ENCODE measurements at places on chromosomes 5 and 9.

DNA sequence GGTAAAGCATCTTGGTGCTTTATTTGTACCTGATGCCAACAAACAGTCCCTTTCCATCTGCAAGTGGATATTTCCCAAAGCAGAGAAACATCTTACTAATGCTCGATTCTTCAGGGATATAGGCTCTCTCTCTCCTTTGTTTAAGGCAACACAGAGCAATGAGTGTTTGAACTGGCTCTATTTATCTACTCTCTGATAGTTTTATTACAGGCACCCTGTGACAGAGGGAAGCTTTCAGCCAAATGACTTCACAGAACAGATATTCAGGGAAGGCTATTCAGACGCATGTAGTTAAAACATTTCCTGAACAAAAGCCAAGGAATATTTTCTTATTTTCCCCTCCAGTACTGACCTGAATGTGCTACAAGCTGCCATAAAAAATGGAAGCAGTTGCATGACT, 141.8 kb downstream of the YIPF5 start:
- DNase-seq, result no peak

GRCh38 chr5:96227957-96228356, 205.1 kb downstream of the PCSK1 start:
- no peak for DNase-seq

DNA sequence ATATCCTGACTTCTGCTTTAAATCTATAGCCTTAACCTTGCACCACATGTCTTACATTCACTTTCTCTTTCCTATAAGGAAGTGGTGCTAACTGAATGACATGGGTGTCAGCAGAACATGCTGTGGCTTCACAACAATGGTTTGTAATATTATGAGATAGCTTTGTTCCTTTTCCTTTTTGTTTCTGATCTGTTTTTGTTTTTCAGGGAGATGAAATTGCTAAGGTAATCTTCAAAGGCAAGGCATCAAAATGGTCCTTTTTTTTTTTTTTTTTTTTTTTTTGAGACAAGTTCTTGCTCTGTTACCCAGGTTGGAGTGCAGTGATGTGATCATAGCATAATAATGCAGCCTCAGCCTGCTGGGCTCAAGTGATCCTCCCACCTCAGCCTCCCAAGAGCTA, 53.6 kb upstream of the RANBP6 start:
- no peak for DNase-seq

DNA sequence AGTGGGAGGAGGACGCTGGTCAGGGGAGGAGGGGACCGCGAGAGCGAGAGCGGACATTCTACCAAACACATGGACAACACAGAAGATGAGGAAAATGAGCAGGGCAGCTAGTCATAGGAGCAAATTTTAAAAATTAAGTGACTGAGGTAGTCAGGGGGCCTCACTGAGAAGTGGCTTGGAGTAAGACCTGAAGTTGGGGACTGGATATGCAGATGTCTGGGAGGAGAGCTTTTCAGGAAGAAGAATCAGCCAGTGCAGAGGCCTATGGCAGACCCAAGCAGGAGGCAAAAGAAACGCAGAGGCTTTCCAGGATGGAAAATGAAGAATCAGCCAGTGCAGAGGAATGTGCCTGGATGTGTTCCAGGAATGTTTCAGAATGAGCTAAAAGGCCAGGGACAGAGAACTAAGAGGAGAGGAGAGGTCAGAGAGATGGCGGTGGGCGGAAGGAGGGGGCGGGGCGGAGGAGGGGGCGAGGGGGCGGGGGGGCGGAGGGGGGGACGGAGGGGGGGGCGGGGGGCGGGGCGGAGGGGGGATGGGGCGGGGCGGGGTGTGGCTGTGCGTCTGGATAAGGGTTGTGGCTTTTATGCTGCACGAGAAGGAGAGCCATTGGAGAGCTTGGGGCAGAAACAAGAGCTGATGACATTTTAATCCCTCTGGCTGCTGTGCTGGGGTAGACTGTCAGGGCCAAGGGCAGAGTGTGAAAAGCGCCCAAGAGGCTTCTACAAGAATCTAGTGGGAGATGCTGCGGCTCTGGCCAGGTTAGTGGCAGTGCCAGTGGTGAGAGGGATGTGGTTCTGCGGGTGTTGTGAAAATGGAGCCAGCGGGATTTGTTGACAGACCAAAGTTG, 129.6 kb downstream of the KCNIP1 start:
- DNase-seq, result no peak

DNA sequence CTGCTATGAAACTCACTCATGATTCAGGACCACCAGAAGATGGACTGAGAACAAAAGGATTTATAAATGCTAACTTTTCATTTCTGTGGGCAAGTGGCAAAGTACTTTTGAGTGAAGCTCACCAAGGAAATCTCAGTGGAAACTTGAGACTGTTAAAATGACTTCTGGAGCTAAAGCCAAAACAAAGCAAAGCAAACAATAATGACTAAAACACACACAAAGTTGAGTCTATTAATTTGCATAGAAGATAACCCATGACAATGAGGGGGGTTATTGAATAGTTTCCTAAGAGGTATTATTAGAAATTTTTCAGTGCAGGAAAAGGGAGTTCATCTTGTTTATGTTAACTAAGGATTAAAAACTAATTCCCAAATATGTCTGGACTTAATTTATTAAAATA, 612.8 kb upstream of the FAM174A start:
- no peak for DNase-seq

DNA sequence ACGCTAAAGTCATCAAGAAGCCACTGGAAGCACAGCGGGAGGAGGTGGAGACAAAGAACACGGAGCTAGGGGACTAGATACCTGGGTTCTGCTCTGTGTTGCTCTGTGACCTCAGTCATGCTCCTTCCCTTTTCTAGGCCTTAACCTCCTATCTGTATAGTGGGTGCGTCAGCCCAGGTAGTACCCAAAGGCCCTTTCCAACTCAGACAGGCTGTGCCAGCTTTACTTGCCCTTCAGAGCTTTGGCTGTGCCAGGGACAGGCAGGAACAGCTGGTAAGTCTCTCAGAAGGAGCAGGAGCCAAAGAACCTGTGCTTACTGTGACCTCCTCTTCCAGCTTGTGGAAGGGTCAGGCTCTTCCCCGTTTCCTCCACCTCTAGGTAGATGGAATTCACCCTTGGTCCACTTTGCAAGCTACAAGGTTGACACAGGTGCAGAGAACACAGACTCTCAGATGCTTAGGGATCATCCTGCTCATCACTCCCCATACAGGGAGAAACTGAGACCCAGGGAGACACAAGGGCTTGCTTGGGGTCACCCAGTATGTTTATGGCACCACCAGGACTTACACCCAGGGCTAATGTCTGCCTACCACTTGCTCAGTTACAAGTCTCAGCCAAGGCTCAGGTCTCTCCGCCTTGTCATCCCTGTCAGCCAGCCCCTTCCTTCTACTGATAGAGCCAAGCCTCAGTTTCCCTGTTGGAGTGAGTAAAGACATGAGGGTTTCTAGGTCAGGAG, 1.7 kb downstream of the CCDC69 start:
- DNase-seq, result no peak

DNA sequence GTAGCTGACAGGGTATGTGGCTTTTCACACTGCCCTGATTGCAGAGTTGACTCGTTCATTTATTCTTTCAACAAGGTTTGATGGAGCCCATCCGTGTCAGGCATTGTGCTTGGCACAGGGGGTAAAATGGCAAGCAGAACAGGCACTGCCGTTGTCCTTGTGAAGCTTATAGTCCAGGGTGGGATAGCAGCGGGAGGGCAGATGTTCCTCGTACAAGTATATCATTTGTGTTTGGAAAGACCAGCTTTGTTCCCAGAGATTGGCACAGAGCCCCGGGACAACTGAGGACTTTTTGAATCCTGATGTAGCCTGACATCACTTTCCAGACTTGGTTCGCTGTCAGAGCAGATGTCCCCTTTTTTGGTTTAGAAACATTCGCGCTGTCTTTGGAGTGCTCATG, 50.9 kb downstream of the MVB12B start:
- no peak for DNase-seq

GRCh38 chr5:126909856-126910255, 120.5 kb downstream of the MARCHF3 start:
- no peak for DNase-seq

GRCh38 chr5:37661227-37661920, 178.5 kb downstream of the GDNF start:
- DNase-seq, result no peak

Measured in NCI-H2107 (cell line).